Metanephros (tissue), 2 donors: ENCODE measurements at places on chromosomes 7 and 10. TPM values are rescaled to one million over a fixed set of nuclear protein-coding genes. Genes with fewer than 3 reads are reported as not detected.

Gene HOXA10
- total RNA-seq: 98.8 TPM

Gene EXOSC1
- 32.3 TPM for total RNA-seq

Gene TMEM236
- total RNA-seq: 0.64 TPM

Gene CACNB2
- total RNA-seq: 3.8 TPM

Gene SKIDA1
- 7.5 TPM for total RNA-seq

Gene MYL10
- total RNA-seq: 8.8 TPM

Gene DYDC1
- total RNA-seq: not detected

Gene MYO1G
- total RNA-seq: 3.6 TPM

Gene RTKN2
- total RNA-seq: 5.7 TPM

Gene ELN
- total RNA-seq: 108 TPM

Gene VPS37D
- 18.6 TPM for total RNA-seq

Gene ZNF425
- 4.6 TPM for total RNA-seq

Gene FGL2
- 97.6 TPM for total RNA-seq

Gene EBF3
- total RNA-seq: 12.2 TPM

Gene DNAH11
- total RNA-seq: 3.0 TPM

Gene SFMBT2
- 10.4 TPM for total RNA-seq

Gene TEX47
- total RNA-seq: not detected

Gene GPR15LG
- total RNA-seq: 0.64 TPM

Gene PPP1R17
- total RNA-seq: not detected

Gene NPTX2
- total RNA-seq: 2.3 TPM

Gene BRAF
- total RNA-seq: 55.8 TPM

Gene HOGA1
- 26.2 TPM for total RNA-seq

Gene MKI67
- total RNA-seq: 17.6 TPM

Gene COPS6
- 56.9 TPM for total RNA-seq

Gene TLX1
- not detected for total RNA-seq

Gene PRRT4
- 3.3 TPM for total RNA-seq

Gene CALHM3
- not detected for total RNA-seq

Gene C10orf67
- total RNA-seq: 1.8 TPM

Gene COG5
- 64.9 TPM for total RNA-seq

Gene MCM10
- total RNA-seq: 4.8 TPM

Gene CALML3
- total RNA-seq: not detected

Gene GHRHR
- total RNA-seq: not detected

Gene ZNF467
- total RNA-seq: 20.4 TPM

Gene NPC1L1
- 1.2 TPM for total RNA-seq

Gene ARL3
- 9.5 TPM for total RNA-seq

Gene MMD2
- total RNA-seq: not detected

Gene CTAGE4
- total RNA-seq: 5.3 TPM

Gene FAM25G
- not detected for total RNA-seq
